ENCODE measurements at places on chromosomes 16 and 17.
A peak's percentile ranks its signal among the peaks of the same experiment; 100 is the strongest.

GRCh38 chr16:86901483-86901882, 323.1 kb downstream of the FOXL1 start:
- DNase-seq: no peak

GRCh38 chr17:60529806-60530205, 3.8 kb upstream of the APPBP2 start:
- no peak for DNase-seq

DNA sequence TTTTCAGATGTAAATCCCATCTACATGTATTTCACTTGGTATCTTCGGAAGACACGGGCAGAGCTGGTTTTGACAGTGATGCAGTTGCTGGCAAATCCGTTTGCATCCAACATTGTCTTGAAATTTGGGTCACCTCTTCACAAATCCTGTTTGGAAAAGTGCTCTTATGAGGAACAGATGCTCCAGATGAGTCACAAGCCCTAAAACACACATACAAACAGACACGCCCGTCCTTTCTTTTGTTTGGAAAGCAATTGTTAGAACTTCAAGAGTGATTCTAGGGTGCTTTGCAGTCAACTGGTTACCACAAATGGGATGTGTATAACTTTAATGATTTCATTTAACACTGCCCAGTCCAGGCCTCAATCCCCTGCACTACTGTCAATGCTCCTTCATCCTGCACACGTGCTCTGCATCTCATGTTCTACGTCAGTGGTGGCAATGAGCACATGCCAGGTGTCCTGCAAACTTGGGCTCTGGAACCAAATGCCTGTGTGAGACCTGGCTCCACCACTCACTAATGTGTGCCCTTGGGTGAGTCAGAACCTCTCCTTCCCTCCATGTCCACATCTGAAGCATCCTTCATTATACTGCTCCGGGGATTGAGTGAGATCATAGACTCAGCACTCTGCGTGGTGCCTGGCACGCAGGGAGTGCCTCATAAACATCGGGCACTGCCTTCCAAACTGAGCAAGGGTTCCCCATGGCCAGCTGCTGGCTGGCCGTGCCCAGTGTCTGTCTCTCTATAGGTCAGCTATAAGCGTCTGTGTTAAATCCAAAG, 19.3 kb upstream of the FOXF1 start:
- no peak for DNase-seq

DNA sequence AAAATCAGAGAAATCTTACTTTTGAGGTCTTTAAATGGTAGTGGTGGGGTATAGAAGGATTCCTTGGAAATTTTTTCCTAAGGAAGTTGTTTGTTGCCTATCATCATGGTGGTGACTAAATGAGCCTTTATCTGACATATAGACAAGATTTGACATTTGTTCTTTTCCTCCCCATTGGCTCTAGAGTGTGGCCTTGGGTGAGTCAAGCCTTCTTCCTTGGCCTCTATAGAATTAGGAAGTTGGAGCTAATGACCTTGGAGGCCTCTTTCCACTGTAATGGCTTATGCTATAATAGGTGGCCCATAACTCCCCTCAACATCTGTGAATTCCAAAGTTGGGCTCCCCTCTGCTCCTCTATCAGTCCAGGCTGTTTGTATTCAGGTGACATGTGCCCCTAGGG, 79.1 kb upstream of the HNF1B start:
- DNase-seq: no peak

DNA sequence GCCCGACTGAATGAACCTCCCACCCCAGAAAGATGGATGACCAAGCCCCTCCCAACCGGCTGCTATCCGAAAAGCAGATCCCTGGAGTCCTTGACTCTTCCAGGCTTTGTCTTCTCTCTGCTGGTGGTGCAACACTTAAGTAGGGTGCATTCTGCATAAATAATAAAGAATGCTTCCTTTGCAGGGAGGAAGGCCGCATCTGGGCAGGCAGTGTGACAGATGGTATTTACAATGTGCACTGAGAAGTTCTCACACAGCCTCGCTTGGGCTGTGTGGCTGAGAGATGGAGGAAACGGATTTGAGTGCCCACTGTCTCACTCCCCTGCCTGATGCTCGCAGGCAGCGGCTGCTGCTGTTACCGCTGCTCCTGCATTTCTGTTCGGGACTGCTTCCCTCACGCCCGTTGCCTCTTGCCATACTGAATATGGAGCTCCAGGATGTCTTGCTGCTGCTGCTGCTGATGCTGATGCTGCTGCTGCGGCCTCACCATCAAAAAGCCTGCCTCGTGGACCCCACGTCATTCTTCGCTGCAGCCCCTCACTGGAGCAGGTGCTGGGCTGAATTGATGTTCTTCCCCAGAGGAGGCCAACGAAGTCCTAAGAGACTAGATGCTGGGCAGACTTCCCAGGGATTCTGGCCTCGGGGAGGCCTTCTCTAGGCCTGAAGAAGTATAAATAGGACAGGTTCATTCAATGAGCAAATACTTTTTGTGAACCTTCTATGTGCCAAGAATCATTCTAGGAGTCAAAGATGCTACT, 7.1 kb upstream of the RHBDL3 start:
- no peak for DNase-seq

- DNase-seq: peak; percentile 24
Measured at GRCh38 chr16:12896562-12896961, 4.8 kb upstream of the SHISA9 start.

GRCh38 chr16:46885960-46886763, 2.0 kb downstream of the GPT2 start:
- no peak for DNase-seq

- no peak for DNase-seq
Measured at GRCh38 chr16:1204933-1205332, 20.1 kb downstream of the TPSG1 start.

DNA sequence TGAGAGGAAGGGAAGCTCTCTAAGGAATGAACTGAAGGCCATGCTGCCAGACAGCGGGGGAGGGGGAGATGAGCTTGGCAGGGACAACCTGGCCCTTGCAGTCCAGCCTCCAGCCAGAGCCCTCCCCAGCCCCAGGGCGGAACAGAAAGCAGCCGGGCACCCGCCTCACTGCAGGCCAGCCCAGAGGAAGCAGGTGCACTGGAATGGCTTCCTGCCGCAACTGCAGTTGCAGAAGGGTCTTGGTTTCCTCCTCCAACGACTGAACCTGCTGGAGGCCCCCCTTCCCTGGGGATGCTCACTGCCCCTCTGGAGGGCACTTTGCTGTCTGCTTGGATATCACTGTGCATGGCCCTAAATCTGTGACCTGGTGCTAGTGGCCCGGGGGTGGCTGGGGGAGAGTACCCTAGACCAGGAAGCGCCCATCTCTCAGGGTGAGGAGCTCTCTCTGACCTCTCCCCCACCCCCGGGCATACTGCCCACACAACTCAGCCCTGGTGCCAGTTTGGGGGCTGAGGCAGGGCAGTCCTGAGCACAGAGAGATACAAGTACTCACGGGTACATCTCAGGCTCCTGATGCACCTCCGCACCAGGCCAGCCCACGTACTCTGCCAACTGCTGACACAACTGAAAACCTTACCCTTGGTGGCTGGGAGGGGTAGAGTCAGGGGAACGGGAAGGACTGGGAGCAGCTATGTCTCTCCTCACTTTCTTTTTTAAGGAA, 41.1 kb downstream of the MYO18A start:
- DNase-seq: no peak

DNA sequence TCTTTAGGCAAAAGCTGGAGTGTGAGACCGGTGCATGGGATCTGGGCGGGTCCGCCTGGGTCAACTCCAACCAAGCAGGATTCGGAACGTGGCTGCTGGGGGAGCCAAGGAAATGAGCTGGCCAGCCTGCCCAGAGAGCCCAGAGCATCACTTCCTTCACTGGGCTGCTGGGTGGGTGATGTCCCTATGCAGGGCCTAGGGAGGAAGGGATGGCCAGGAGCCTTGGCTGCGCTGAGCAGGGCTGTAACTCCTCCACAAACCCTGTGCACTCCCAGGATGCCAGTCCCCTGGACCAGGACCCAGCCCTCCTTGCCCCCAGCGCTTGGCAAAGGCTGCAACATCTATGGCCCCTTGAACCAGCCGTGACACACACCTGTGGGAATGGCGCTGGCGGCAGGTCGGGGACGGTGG, 138.4 kb downstream of the RAB11FIP4 start:
- DNase-seq: no peak

DNA sequence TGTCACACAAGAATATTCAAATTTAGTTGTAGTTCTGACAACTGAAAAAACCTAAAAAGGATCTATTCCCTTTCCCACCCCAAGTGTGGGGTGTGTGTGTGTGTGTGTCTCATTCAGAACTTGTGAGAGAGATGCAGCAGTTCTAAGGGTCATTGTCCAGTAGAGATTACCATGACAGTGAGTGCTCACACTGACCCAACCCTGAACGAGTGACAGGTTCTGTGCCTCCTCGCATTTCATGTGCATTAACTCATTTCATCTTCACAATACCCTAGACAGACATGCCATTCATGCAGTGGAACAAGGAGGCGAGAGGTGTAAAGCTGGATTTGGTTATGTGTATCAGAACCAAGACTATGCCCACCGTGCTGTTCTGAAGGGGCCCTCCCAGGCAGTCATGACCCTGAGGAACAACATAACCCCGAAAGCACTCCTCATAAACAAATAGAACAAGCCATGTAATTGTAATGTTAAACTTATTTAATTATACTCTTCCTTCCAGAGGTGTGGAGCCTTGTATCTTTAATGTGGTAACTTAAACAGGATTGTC, 102.1 kb downstream of the CLEC16A start:
- no peak for DNase-seq

- DNase-seq: no peak
Measured at GRCh38 chr16:18945233-18945632, 19.0 kb upstream of the SMG1 start.

GRCh38 chr17:70683936-70684335, 514.6 kb downstream of the KCNJ2 start:
- no peak for DNase-seq

DNA sequence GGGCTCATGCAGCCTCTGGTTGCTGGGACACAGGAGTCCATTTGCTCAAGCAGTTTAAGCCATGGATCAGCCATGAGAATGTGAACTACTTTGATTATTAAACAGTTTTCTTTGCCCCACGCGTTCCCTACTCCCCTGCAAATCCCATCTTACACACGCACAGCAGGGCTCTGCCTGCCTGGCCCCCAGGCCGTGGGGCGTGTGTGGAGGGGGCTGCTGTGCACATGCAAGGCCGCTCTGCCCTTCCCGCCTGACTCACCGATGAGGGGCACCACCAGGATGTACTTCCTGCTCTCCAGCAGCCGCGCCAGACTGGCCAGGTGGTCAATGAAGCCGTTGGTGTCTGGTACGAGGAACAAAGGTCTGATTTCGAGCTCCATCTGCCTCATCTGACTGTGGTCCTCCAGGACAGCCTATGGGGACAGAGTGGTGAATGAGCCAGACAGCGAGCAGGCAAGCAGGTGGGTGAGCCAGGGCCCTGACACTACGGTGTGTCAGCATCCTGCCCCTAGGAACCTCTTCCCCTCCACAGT, 13.7 kb downstream of the HIC1 start:
- no peak for DNase-seq

DNA sequence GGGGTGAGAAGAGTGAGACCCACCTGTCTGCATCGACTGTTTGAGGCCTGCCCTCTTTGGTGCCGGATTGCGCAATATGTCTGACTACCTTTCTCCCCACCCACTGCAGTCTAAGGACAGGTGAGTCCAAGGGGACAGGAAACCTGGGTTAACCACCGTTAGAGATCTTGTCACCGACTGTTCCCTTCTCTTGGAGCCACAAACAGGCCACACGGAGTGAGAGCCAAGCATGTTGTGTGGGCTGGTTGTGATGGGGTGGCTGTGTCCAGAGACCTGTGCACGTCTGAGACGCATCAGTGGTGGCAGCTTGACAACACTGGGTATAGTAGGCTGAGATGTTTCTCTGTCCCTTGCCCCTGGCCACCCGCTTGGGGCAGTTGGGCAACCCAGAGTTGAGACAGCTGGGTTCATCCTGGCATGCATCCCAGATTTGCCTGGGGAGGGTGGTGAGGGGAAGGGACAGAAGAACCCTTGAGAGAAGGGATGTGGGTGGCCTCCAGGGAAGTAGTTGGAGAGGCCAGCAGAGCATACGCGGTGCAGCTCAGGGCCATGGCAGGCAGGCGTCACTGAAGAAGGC, 21.4 kb downstream of the MPRIP start:
- DNase-seq: no peak

DNA sequence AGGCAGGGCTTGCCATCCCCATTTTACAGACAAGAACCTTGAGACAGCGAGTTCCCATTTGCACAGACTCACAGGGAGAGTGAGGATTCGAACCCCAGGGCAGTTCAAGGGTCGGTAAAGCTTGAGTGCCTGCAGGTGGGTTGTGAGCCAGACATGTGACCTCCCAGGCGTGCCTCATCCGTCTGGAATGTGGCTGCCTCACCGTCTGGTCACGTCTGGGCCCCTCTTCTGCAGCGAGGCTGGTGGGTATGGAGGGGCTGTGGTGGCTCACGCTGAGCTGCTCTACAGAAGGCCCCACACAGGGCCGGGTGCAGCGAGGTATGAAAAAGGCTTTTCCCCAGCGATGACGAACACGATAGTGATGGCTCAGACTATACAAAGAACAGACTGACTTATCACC, 35.8 kb upstream of the LHX1 start:
- DNase-seq: no peak

GRCh38 chr17:63635787-63636186, 13.6 kb downstream of the MAP3K3 start:
- DNase-seq: no peak

DNA sequence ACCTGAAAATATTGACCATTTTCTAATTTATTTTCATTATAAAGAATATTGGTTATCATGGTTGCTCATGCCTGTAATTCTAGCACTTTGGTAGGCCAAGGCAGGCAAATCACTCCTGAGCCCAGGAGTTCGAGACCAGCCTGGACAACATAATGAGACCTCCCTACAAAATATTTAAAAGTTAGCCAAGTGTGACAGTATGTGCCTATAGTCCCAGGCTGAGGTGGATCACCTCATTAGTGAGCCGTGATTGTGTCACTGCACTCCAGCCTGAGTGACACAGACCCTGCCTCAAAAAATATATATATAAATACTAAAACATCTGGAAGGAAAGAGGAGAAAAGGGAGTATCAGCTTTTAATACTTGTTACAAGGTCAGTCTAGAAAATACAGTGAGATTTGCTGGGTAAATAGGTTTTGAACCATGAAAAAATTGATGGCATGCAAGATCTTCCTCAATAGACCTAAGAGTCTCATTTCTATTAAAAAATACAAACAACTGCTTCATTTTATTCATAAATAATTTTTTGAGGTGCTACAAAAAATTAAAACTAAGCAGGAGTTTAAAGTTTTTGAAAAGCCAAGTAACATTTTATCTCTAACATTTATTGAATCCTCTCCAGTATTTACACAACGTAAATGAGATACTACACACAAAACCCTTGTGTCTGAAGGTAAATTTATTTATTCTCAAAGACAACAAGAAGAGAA, 47.7 kb downstream of the TUBD1 start:
- no peak for DNase-seq

GRCh38 chr17:47224966-47225365, 15.8 kb downstream of the MYL4 start:
- DNase-seq: no peak

- DNase-seq: no peak
Measured at GRCh38 chr17:60231691-60232090, 81.9 kb downstream of the CA4 start.
